Endothelial cell (in vitro differentiated cells): ENCODE measurements at places on chromosomes 7 and 10. TPM values are rescaled to one million over a fixed set of nuclear protein-coding genes. Genes with fewer than 3 reads are reported as not detected.

Gene SLC18A3
- 0.72 TPM for total RNA-seq

DNA sequence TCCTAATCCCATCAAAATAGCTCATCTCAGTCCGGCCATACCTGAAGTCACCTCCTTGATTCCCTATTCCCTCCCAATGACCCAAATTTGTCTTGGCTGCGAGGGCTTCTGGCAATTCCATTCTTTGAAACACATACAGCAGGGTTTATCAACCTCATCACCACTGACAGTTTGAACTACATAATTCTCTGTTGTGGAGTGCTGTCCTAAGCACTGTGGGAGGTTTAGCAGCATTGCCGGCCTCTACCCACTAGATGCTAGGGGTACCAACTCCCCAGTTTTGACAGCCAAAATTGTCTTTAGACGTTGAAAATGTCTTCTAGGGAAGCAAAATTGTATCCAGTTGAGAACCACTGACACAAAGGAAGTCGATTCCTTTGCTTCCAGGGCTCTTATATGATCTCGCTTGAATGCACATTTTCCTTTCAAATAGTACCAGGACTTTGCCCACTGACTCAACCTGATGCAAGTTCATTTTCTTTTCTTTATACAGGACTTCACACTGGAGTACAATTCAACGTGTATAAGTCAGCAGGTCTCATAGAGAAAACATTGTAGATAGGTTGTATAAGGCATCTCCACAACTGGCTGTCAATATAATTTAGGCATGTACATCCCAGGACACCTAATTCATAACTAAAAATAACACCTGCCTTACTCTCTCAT is 133.3 kb downstream of the STRA8 start:
- no peak for DNase-seq

DNA sequence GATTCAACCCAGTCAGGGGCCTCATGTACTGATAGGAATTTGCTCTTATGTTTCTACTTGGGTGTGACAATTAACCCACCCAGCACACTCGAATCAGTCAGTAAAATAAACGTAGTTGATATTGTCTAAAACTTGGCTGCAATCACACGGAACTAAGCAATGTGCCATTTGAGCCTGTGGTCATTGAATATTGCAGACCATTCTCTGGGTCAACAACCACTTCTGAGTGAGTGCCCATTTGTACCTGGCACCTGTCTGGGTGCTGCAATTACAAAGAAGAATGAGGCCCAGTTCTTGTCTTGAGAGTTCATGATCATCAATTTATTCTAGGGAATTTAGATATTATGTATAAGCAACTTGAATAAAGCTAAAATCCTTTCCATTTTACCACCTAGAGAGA is 29.8 kb downstream of the NPY start:
- DNase-seq: no peak

Gene BTBD16
- total RNA-seq: 0.23 TPM

DNA sequence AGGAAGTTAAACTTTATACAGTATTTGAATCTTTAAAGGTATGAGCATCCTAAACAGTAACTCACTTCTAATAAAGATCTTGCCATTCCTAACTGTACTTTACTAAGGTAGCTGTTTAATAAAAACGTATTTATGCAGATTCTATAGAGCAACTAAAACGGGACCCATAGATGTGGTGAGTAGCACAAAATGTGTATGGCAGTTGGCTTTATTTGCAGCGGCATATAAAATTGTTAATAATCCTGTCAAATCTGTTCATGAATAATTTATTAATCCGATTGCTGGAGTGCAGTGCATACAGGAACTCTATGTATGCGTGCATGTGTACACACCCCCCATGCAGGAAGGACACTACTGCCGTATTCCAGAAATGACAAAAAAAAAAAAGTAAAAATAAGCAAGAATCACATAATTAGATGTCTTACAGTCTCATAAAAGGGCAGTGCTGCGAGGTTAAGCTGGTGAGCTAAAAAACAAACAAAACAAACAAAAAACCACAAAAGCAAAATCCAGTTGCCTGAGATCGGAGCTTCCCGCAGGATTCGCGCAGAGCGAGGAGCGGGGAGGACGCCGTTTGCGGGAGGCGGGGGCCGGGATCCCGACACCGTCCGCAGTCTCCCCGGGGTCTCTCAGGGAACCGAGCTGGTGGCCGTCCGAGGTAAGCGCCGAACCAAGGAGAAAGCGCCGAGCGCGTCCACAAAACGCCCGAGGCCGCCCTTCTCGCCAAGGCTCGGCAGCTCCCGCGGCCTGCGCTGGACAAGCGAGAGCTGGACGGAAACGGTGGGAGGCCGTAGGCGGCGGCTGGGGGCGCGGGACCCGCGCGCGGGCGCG is 518 bp upstream of the COMMD3 start:
- DNase-seq: no peak

DNA sequence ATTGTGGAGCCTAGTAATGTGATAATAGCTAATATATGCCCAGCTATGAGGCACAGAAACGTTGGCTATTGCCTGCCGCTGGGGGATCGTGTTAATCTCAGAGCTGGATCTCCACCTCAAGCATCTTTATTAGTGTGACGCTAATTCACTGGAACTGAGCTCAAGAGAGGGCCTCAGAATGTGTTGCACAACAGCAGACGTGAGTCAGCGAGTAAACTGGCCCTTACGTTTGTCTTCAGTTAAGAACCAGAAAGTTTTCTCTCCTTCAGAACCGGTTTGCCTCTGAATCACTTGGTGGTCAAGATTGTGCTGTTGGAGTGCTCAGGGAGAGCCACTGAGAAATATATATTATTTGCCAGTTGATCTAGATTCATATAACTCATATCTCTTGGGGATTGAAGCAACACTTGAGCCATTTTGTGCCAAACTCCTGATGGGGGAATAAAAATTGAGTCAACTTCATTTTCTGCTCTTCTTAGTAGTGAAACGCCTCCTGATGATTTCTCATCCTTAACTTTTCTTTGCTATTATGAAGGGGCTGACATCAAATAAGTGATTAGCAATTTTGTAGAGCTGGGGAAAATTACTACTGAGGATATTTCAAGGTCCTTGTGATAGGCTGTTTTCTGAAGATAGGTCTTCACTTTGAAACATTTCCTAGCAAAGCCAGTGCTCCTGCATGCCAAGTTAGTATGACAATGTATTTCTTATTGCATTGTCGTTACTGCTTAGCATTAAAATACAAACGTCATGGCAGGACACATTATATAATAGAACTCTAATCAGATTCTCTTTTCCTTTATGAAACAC is 22.3 kb downstream of the BZW2 start:
- DNase-seq: no peak

GRCh38 chr7:157907091-157907490 is 570.3 kb downstream of the DNAJB6 start:
- DNase-seq: no peak

GRCh38 chr7:75729851-75730274 is 8.9 kb downstream of the HIP1 start:
- DNase-seq: no peak

DNA sequence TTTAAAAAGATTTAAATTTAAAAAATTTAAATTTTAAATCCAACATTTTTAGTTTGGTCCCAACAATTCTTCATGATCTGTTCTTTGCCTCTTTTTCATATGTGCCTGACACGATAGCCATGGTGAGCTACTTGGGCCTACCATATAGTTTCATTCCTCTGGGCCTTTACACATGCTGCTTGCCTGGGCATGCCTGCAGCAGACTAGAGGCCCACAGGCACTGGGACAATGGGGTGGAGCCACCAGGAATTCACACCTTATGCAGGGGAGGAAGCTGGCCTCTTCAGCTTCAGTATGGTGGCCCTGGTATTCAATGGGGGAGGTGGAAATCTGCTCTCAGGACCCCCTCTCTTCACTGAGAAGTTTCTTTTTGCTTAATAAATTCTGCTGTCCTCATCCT is 37.8 kb upstream of the ZNF365 start:
- DNase-seq: no peak

DNA sequence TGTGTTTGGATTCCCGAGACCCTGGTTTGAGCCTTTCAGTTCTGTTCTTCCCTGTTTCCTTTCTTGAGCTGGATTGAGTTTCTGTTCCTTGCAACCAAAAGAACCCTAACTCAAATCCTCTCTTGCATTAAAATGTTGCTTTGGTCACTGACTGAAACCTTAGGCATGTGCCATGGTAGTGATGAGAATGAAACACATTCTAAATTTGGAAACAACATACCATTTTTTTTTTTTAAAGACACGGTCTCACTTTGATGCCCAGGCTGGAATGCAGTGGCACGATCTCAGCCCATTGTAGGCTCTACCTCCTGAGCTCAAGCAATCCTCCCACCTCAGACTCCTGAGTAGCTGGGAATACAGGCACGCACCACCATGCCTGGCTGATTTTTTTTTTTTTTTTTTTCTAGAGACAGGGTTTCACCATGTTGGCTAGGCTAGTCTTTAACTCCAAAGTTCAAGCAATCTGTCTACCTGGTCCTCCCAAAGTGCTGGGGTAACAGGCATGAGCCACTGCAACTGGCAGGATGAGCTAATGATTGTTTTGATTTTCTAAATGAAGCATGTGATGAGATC is 8.4 kb downstream of the THAP5 start:
- DNase-seq: no peak

- no peak for DNase-seq
Measured at GRCh38 chr7:28837216-28837615, 120.9 kb downstream of the TRIL start.

GRCh38 chr7:34869057-34869456 is 168.2 kb downstream of the DPY19L1 start:
- no peak for DNase-seq
